ENCODE measurements at places on chromosomes 1 and 21.

DNA sequence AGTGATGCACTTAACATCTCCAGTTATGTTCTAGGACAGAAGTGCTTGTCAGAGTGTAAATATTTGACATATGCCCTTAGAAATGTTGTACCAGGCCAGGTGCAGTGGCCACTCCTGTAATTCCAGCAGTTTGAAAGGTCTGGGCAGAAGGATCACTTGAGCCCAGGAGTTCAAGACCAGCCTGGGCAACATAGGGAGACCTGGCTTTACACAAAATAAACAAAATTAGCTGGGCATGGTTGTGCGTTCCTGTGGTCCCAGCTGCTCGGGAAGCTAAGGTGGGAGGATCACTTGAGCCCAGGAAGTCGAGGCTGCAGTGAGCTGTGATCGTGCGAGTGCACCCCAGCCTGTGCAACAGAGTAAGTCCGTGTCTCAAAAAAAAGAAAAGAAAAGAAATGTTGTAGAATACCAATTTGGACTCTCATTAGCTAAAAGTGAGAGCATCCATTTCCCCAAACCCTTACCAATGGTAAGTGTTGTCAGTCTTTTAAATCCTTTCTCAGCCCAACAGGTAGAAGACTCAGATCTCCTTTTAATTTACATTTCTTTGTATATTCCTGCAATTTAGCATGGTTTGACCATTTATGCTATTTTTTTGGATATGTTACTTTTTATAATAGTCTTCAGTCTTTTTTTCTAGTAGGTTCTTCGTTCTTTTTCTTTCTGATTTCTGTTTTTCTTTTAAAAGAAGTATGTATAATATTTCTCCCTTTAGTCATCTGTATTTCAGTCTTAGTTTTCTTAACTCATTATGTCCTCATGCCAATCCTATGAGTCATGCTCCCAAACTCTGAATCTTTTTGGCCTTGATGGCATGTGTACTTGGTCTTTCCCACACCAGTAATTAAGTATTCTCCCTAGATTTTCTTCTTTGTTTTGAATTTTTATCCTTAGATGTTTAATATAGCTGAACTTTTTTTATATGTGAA, 74.4 kb downstream of the CAMTA1 start:
- no peak for DNase-seq

- no peak for DNase-seq
These were observed 45.0 kb upstream of the AIM2 start for GRCh38 chr1:159121526-159121925.

GRCh38 chr1:167912294-167912693, 1.6 kb downstream of the ADCY10 start:
- no peak for DNase-seq

DNA sequence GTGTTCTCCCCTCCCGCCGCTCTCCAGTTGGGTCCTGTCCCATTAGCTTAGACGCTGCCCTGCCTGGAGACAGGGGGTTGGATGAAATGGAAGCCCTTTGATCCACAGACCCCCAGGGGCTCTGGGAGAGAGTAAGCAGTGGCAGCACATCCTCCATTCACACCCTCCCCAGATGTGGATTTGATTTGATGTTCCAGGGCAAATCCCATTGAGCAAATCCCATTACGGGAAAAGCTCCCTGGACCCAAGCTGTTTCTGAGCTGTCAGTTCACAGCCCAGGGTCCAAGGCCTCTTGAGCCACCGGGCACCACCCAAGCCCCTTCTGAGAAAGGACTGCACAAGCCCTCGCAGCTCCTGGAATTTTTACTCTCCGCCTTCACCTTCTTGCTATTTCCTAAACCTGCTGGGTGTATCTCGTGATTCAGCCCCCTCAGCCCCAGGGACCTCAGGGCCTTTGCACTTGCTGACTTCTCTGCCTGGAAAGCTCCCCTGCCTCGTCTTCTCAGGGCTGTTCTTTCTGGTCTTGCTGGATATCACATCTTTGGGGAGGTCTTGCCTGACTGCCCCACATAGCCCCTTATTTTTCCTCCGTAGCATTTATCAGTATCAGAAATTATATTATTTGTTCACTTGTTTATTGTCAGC, 101.1 kb downstream of the PAX7 start:
- no peak for DNase-seq

GRCh38 chr1:117671781-117672501, 66.1 kb downstream of the TENT5C start:
- peak; percentile 39 for DNase-seq

DNA sequence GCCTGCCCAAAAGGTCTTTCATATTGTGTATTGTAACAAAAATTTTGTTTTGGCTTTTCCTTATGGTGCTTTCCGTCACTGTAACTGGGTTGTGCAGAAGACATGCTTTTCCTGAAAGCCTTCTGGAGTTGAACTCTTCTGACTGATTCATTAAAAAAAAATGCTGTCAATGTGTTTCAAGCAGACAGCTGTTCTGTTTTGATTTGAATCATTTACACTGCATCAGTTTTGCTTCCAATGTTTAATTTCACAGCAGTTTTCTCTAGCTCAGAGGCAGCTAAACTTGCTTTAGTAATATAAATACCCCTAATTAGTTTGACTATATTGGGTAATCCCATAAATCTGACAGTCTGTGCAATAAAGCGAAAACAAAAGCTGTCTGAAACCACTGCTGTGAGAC, 7.9 kb downstream of the UTP11 start:
- no peak for DNase-seq

- DNase-seq = no peak
These were observed 13.3 kb upstream of the SIPA1L2 start for GRCh38 chr1:232643251-232643650.

DNA sequence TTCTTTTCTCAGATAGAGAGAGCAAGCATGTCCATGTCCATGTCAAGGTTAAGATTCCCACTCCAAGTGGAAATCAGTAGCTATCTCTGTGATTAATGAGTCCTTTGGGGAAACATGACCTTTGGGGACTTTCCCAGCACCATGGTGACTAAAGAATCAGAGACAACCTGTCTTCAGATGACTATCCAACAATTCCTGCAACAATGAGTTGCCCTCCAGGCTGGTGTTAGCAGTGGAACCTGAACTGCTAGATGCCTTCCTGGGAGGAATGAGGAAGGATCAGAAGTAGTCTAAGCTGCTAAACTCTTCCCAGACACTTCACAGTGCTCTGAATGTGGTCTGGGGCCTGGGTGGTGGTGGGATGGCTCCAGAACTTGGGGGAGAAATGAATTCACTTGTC, 6.5 kb downstream of the S100A9 start:
- no peak for DNase-seq

DNA sequence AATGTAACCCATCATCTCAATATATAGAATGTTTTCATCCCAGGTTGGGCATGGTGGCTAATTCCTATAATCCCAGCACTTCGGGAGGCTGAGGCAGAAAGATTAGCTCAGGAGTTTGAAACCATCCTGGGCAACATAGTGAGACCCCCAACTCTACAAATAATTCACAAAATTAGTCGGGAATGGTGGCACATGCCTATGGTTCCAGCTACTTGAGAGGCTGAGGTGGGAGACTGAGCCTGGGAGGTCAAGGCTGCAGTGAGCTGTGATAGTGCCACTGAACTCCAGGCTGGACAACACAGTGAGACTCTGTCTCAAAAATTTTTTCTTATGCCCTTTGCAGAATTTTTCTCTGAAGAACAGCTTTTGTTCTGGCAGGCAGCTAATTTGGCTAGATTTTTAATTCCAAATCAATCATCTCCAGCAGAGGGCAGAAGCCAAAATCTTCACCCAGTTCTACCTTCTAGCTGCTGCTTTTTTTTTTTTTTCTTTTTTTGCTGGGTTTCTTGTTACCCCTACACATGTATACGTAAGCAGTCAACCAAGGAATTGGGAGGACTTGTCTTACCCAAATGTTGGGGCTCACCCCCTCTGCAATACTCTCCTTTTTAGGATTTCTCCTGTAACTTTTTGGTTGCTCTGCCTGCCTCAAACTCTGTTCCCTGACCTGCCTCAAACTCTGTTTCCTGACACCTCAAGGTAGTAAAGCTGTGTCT, 2.7 kb upstream of the RAD54L start:
- no peak for DNase-seq

- DNase-seq = no peak
These were observed 13.2 kb upstream of the PRMT2 start for GRCh38 chr21:46622226-46622625.

GRCh38 chr1:108033550-108033951, 68.6 kb upstream of the VAV3 start:
- DNase-seq = no peak

All from CD8-positive, alpha-beta memory T cell (primary cell).